HepG2 (cell line): ENCODE measurements at places on chromosomes 3 and 15. TPM values are rescaled to one million over a fixed set of nuclear protein-coding genes. Genes with fewer than 3 reads are reported as not detected.

- no peak overlapping the region for H3K4me3 ChIP-seq
- peaks cover 59% of the 10 kb centered on the region for H3K36me3 ChIP-seq
- no peak for DNase-seq
- H3K27ac ChIP-seq = no peak overlapping the region
Measured at GRCh38 chr15:75380773-75381172, 12.4 kb upstream of the MAN2C1 start.

DNA sequence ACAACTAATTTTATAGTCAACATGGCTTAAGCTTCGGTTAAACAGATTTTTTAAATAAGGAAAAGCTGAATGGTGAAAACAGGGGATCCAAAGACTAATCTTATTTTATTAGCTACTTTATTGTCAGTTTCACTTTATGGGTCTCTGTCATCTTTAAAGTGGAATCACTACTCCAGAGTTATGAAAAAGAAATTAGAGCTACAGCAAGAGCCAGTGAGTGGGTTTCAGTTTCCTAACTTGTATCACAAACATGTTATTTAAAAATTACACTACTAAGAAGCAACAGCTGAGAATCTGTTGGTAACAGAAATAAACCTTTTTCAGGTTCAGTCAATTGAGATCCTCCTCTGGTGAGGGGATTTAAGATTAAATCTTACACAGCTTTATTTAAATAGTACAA lies 10.0 kb downstream of the PHC3 start:
- H3K4me1 ChIP-seq = no peaks in the 10 kb centered on the region
- DNase-seq = no peak
- no peak overlapping the region for H3K4me3 ChIP-seq
- peaks cover 6% of the 10 kb centered on the region for H3K36me3 ChIP-seq

Gene ST8SIA2
- total RNA-seq = not detected in 2 replicates

Gene UBE2E1
- total RNA-seq = 61.8 and 82.6 TPM in 2 replicates
